ENCODE measurements at places on chromosomes 1 and 21.

DNA sequence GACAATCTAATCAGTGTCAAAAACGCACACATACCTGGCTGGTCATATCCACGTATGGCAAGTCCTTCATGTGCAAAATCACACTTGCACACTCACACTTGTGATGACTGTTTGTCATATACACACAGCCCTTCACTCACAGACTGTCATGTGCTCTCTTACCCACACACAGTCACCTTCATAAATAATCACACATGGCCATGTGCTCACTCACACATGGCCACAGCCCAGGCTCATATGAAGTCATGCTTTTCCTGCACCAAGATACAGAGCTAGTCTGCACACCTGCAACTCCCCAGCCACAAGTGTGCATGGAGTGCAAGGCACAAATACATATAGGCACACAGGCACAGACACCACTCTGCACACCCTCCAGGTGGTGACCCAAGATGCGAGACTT, 45.4 kb upstream of the FOXO6 start:
- no peak for DNase-seq

DNA sequence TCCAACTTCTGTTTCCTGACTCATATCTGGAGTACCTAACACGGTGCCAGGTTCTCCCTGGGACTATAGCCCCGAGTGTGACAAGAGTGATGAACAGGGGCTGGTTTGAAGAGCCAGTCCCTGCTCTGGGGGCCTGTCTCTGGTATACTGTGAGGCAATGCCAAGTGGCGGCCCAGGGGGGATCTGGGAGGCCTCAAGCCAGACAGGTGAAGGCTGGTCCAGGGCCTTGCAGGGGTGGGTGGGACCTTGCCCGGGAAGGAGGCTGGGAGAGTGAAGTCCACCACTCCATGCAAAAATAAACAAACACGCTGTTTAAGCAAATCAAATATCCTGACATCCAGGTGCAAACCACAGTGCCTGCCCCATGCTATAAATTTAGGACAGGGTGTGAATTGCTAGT, 6.8 kb upstream of the PLXNA2 start:
- no peak for DNase-seq

DNA sequence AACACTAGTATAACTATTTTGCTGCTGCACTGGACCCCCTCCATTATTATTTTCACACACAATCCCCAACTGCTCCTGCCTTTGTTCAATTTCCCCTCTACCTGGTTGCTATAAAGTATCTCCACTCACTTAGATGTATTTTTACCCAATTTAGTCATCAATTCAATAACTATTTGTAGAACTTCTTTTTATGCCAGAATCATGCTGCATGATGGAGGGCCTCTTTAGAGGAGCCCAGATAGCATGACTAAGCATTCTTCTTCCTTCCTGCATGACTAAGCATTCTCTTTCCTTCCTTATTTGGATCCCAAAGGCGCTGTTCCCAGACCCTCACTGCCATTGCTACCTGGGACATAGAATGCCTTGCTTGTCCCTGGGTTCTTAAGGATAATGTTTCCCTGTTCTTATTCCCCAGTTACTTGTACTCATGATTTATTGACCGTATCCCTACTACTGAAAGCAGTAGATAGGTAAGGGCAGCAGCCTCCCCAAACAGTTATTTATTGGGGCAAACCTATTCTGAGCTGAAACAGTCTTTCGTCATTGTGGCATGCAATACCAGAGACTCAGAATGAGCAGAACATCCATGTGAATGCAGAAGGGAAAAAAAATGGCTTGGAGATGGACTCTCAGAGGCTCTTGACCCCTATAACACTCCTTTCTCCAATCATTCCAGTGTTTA, 89.3 kb upstream of the AKT3 start:
- no peak for DNase-seq

- no peak for DNase-seq
Observed at GRCh38 chr1:61358770-61359455, 276.6 kb downstream of the NFIA start.

- DNase-seq = no peak
Observed at GRCh38 chr1:165635823-165636222, 4.8 kb downstream of the MGST3 start.

- DNase-seq = no peak
Observed at GRCh38 chr21:31236528-31236927, 107.5 kb downstream of the TIAM1 start.

- no peak for DNase-seq
Observed at GRCh38 chr1:172966844-172967540, 83.7 kb downstream of the TNFSF18 start.

Measured in non-pigmented ciliary epithelial cell (primary cell).